Hippocampal formation (tissue), 2 donors: ENCODE measurements at places on chromosomes 2 and 18.

- no peak for DNase-seq
Measured at GRCh38 chr18:42141439-42141838, 186.4 kb downstream of the PIK3C3 start.

GRCh38 chr2:47664817-47665216, 118.1 kb upstream of the MSH6 start:
- DNase-seq = no peak

GRCh38 chr2:136530146-136530545, 235.2 kb upstream of the THSD7B start:
- DNase-seq = no peak

DNA sequence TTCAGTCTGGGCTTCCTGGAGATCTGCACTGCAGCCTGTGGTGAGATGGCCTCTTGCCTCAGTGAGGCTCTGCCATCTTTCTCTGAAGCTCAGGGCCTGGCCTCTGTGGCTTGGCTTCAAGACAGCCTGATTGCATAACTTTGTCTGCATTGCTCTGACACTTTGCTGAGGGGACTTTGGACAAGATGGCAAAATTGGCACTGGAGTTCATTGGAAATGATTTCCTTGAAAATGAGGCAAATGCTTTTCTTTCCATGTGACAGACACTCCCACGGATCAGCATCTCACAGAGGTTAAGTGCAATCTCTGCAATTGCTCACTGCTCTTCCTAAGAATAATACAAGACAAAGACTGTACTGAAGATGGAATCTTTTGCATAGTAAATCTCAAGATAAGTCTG, 166.8 kb downstream of the KCNS3 start:
- no peak for DNase-seq

- no peak for DNase-seq
Measured at GRCh38 chr18:12770469-12771219, 67.8 kb downstream of the PSMG2 start.

- no peak for DNase-seq
Measured at GRCh38 chr2:69482471-69482870, 45.2 kb upstream of the NFU1 start.

DNA sequence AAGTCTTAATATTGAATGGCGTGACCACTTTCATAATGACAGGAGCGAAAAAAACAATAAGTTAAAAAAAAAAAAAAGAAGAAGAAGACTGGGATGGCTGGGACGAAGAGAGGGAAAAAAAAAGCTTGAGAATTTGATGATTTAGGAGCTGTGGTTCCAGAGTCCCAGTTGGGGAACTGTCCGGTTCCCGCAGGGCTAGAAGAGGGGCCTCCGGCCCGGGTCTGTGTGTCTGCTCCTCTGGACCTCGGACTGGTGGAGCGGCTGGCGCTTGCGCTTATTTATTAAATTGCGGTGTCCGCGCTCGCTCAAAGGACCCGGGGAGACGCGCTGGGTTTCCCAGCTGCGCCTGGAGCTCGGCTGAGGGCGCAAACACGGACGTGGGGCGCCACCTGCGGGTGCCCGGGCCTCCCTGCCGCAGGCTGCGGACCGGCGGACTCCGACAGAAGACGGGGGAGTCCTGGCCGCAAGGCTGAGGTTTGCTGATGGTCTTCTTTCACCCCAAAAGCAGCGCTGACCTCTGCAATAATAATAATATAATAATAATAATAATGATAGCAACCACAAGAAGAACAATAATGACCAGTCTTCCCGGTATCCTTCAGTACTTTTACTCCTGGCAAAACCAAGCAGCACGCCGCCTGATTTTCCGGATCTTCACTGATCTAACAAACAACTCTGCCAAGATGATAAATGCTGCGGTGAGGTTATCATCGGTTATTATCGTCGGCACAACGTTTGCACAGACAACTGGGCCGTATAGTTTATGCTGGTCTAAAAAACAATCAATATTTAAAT, at the start of gene CBLN2:
Gene CBLN2 (minus strand): TSS at position 251 of the 795 bp plus-strand sequence. CDS start 2,182 bp downstream, outside the sequence.
- peak; percentile 51 for DNase-seq

- DNase-seq = no peak
Measured at GRCh38 chr18:14939141-14939540, 191.2 kb downstream of the ANKRD30B start.

- DNase-seq = no peak
Measured at GRCh38 chr18:48632676-48633257, 93.9 kb downstream of the CTIF start.

GRCh38 chr2:130327703-130328527, 14.8 kb upstream of the IMP4 start:
- no peak for DNase-seq

GRCh38 chr2:120305937-120306490, 39.9 kb upstream of the INHBB start:
- no peak for DNase-seq

DNA sequence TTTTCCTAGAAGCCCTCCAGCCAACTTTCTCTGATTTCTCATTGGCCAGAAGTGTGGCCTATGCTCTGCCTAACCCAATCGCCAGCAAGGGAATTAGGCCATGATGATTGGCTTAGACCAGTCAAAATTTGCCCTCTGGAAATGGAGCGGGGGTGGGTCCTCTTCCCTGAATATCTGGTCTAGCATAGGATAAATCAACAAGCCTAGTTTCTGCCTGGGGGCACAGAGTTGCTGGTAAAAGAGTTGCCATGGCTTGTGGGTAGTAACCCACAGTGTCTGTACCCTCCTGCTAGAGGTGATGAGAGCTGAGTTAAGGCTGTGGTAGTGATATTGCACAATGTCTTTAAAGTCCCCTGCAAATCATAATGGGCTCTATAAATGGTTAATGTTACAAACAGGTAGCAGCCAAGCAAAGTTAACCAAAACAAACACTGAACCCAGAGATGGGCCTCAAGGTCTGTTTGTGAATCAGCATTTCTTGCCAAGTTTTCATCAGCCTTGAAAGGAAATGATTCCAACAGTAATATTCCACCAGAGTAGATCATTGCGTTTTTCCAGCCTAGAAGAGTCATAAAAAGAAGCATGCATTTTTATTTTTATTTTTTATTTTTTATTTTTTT, 19.3 kb downstream of the GALM start:
- no peak for DNase-seq

- no peak for DNase-seq
Measured at GRCh38 chr18:785242-785641, 26.8 kb downstream of the YES1 start.

DNA sequence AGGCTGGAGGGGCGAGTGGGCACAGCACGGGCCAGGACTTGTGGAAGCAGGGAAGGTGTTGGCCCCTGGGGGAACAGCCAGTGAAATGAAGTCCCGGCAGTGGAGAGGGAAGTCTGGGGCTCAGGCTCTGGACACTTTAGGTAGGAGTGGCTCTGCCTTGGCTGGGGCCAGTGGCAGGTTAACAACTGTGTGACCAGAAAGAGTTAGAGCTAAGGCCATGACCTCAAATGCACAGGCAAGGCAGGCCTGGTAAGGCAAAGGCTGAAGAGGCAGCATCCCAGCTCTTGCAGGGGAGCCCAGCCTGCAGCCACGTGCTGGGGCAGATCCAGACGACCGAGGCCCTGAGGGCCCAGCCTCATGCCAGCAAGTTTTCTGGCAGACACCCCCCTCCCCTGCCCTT, 21.5 kb downstream of the PCARE start:
- no peak for DNase-seq

DNA sequence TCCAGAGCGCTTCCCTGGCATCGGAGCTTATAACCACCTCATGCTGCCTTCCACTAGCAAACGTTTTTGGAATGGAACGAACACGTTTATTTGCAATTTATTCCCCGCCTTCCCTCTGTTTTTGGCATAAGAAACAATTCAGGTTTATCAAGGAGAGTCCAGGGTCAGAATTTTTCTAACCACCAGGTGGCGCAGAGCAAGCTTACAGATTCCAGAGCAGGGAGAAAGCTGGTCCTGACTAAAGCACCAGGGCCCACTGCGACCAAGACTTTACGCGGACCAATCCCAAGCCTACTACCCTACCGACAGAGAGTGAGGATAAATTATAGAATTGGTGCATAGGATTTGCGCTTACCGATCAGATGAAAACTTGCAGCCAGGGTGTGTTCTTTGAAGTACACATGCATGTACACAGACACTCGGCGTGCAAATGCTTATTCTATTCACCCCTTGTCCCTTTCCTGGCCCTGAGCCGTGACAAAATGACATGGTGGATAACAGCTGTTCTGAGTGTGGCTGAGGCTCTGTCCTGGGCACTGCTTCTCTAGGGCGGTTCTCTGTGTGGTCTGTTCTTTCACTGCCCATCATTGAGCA, 34.7 kb downstream of the NAPG start:
- peak; percentile 63 for DNase-seq

- DNase-seq = no peak
Measured at GRCh38 chr18:8525692-8526091, 83.5 kb upstream of the RAB12 start.

DNA sequence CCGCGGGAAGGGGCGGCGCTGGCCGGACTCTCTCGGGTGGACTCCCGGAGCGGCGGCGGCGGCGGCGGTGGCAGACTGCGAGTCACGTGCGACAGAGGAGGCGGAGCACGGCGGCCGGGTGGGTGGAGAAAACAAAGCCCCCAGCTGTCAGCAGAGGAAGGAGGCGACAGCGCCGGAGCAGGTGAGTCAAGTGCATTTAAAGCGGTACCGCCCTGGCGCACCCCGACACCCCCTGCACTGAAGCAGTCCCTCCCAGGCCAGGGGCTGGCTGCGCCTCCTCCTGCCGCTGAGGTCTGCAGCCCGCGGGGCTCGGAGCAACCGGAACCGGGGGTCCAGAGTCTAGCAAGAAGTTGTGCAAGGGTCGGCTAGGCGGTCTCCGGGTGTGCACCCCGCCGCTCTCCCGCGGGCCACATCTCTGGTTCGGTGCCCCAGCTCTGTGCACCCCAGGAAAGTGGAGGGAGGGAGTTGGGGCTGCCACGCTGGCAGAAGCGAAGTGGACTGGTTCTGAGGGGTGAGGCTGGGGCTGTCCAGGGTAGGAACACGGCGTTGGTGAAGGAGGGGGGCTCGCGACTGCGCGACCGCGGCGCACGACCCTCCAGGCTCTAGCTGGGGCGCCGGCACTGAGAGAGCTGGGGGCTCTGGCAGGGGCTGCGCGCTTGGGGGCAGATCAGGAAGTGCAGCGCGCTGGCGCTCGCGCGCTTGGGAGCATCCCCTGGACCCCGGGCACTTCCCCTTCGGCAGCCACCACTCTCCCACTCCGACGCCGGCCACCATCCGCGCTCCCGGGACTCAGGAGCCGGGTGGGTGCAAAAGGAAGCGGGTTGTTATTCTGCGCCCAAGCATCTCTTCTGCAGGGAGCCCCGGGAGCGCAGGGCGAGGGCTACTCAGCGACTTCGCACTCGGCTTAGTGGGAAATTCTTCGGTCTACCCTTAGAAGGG, 64.0 kb upstream of the MAPRE2 start:
- DNase-seq = peak; percentile 86

DNA sequence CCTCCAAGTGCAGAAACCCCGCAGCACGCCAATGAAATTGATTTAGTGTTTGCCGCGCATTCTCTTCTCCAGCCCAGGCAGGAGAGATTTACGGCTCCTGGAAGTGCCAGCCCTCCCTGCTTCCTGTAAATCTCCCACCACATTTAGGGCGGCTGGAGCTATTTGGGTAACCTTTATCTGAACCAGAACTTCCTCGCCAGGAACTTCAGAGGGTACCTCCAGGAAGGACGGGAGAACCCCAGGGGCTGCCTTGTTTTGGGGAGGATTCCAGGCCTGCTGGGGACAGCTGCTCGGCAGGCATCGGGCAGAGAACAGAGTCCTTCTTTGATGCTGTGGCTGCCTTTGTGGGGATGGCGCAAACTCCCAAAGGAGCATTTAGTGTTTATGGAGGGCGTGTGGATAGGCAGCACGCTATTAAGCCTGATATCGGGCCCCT, 122.0 kb upstream of the MYCN start:
- no peak for DNase-seq

GRCh38 chr2:130336877-130337734, 5.6 kb upstream of the IMP4 start:
- peak; percentile 43 for DNase-seq
